ENCODE measurements at places on chromosomes 1 and 21.

DNA sequence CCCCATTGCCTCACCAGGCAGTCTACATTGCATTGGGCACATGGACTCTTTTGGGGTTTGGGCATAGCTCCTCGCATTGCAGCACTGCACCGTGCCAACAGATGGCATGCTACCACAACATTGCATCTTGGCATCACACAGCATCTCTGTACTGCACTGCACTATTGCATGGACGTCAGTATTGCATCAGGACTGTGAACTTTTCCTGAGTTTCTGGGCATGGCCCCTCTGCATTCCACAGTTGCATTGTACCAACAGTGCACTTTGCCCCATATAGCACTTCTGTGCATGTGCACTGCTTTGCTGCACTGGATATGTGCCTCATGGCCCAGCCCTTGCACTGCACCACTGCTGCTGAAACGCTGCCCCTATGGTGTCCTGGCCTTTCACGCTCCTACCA lies 9.6 kb downstream of the PTPRU start:
- no peak for DNase-seq

- DNase-seq = no peak
Observed at GRCh38 chr1:245059806-245060424, 94.9 kb upstream of the KIF26B start.

- DNase-seq = no peak
Observed at GRCh38 chr1:178493301-178493741, 3.4 kb downstream of the CLEC20A start.

GRCh38 chr1:223102797-223103533 lies 40.1 kb downstream of the TLR5 start:
- DNase-seq = no peak

DNA sequence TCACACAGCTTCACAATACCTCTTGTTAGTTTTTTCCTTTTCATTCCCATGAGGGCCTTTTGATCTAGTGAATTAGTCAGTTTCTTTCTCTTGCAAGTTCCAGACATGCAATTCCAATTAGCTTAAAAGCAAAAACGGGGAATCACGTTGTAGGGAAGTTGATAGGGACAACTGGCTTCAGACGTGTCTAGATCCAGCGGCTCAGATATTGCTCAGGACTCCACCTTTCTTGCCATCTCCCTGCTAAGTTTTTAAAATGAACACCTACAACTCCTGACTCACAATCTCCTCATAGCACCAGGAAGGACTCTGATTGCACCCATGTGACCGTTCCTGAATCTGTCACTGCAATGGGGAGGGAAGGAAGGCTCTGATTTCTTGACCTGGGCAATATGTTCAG lies 63.8 kb upstream of the ARHGAP29 start:
- DNase-seq = no peak

DNA sequence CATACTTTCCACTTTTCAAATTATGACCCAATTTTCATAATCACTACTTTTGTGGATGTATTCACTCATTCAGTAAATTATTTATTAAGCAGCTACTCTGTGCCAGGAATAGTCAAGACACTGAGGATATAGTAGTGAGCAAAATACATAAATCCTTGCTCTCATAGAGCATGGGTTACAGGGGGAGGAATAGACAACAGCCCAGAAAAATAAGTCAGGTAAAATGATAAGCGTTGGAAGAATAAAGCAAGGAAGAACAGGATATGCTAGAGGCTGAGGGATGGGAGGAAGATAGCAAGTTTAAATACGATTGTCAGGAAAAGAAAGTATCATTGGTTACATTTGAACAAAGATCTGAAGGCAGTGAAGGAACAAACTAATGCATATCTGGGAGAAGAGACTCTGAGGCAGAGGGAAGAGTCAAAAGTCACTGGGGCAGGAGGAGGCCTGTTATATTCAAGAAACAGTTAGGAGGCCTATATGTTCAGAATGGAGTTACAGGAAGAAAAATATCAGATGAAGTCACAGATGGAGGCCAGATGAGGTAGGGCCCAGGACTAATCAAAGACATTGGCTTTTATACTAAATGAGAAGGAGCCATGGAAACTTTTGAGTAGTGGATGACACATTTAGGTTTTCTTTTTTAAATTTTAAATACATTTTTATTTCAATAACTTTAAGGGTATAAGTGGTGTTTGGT lies 42.9 kb downstream of the SEC22B start:
- no peak for DNase-seq

DNA sequence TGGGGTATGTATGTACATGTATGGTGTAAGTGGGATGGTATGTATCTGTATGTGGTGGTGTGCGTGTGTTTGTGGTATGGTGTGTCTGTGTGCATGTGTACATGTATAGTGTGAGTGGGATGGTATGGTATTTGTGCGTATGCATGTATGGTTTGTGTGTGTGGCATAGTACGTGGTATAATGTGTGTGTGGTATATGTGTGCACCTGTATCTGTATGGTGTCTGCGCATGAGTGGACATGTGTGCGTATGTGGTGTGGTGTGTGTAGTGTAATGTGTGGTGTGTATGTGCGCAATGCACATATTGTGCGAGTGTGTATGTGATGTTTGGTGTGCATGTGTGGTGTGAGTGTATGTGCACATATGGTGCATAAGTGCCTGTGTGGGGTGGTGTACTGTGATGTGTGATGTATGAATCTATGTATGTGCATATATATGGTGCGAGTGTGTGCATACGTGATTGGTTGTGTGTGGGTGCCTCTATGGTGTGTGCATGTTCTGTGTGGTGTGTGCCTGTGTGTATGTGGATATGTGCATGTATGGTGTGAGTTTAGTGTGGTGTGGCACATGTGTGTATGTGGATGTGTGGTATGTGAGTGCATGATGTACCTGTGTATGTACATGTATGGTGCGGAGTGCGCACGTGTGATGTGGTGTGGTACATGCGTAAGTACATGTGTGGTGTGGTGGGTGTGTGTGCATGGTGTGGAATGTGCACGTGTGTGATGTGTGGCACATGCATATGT lies 38.8 kb downstream of the WDR4 start:
- DNase-seq = no peak

DNA sequence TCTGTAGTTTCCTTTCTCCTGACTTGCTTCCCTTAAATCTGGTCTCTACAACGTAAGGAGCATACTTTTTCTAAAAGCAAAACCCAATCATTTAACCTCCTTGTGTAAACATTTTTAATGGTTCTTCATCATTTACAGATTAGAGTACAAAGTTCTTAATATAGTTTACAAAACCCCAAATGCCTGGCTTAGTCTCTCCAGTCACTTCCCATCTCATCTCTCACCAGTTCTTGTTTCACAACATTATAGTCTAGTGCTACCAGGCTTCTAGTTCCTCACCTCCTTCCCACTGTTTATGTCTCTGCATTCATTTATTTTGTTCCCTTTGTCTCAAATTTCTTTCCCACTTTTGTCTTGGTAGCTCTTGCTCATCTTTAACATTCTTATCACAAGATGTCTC lies 168.4 kb downstream of the FASLG start:
- DNase-seq = no peak

DNA sequence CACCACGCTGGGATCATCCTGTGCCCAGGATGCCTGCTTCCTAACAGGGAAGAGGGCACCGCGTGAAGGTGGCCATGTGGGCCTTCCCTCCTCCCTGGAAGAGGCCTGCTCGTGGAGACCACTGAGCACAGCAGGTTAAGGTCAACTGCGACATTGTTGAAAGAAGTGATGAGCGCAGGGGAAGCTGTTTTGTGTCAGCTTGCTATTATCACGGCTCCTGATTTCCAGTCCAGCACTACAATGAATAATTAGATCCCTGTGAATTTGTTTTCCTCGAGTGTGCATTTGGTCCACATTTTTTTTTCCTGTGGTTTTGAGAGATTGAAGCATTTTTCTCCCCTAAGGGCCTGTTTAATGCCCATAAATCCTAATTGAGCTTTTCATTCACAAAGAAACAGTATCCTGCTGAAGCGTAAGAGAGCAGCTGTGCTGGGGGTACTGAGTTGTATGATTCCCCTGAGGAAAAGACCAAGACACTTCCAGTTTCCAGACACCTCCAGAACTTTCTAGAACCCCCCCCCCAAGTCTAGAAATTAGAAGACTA lies 204.9 kb downstream of the KCNJ6 start:
- DNase-seq = no peak

DNA sequence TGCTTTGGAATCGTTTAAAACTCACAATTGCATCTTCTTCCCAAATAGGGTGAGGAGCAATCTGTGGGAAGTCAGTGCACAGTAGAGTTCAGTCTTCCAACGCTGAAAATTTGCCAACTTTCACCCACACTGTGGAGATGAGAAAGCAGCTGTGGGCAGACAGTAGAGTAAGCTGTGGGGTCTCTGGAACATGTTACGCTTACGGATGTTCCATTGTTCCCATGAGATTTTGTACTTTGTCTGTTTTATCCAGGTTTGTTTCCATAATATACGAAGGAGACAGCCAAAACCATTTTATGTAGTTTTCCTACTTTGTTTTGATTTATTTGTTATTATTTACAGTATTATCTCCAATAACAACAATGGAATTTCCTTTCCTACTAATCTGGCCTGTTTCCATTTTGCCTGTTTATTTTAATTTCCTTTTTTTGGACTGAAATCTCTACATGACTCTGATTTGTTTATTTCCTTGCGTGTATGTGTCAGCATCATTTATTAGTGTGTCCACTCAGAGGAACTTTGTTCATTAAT lies 65.1 kb upstream of the RGL1 start:
- no peak for DNase-seq

- no peak for DNase-seq
Observed at GRCh38 chr1:156951371-156951770, 30.9 kb downstream of the LRRC71 start.

GRCh38 chr1:85628791-85629531 lies 48.4 kb downstream of the CCN1 start:
- DNase-seq = no peak

DNA sequence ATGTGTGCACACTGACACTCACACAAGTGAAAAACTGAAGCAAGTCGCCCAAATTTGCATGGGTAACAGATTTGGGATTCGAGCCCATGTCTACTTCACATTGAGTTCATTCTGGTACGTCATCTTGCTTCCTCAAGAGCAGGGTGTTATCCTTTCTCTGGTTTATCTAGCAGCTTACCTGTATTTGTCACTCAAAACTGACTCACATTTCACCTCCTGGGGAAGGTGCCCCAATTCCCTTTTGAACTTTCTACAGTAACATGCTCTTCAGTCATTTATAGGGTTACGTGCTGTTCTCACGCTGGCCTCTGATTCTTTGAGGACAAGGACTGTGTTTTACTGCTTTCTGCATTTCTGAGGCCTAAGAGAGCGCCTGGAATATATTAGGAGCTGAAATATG lies 162.8 kb downstream of the PDE4B start:
- DNase-seq = no peak

- DNase-seq = peak; percentile 8
Observed at GRCh38 chr21:41926117-41926806, 27.6 kb downstream of the C2CD2 start.

DNA sequence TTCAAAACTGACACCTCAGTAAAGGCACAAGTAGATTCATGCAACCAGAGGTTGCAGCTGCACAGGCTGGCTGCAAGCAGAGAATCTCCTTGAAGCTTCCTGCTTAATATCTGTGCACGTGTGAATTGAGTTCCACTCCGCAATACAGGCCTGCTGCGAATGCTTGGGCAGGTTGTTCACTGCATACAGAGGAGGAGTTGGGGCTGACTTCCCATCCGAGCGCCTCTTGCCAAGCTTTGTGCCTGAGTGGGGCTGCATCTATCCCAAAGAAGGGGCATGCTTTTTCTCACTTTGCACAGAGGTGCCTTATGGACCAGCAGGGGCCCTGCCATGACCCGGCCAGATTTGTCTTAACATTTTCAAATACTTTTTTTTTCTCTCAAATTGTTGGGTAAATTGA lies 17.9 kb upstream of the PADI1 start:
- no peak for DNase-seq

- no peak for DNase-seq
Observed at GRCh38 chr1:174815036-174815435, 184.7 kb upstream of the CACYBP start.

DNA sequence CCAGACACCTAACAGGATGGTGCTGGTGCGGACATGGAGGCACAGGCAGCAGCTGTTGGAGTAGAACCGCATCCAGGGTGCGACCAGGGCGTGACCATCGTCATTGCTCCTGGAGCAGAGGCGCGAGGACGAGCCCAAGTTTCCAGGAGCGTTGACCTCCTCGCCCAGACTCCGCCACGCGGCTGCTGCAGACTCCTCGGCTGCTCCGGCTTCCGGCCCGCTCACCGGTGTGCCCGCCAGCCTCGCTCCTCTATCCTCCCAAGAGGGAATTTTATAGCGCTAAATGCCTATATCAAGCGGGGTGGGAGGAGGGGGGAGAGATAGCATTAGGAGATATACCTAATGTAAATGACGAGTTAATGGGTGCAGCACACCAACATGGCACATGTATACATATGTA lies 5.3 kb upstream of the S100A12 start:
- DNase-seq = no peak

DNA sequence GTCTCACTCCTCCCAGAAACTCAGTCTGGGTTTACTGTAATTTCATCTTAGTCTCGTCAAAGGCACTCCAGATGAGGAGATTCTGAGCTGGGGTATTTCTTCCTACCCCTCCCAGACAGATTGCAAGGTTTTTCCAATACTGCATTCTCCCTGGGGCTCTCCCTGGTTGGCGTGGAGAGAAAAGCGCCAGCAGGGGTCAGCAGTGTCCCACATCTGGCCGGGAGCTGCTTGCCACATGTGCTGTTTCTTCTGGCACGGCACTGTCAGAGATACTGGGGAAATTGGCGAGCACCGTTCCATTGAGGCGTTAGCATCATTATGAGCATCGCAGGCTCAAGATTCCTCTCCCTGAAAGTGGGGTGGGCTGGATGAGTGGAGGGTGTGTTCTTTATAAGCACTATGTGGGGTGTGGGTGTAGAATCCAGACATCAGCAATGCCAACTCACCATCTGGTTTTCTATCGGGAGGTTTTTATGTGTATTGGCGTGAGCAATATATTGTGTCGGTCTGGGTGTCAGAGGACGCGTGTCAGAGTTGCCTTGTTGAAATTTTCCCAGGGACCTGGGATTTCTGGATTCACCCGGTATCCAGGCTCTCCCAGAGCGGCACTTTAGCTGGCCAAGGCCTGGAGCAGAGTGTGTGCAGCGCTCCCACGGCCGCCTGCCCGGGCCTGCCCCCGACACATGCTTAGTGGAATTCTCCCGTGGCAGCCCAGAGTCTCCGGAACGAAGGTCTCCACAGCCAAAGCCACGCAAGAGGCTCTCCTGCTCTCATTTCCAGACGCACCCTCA lies 8.0 kb upstream of the NAV1 start:
- DNase-seq = no peak

DNA sequence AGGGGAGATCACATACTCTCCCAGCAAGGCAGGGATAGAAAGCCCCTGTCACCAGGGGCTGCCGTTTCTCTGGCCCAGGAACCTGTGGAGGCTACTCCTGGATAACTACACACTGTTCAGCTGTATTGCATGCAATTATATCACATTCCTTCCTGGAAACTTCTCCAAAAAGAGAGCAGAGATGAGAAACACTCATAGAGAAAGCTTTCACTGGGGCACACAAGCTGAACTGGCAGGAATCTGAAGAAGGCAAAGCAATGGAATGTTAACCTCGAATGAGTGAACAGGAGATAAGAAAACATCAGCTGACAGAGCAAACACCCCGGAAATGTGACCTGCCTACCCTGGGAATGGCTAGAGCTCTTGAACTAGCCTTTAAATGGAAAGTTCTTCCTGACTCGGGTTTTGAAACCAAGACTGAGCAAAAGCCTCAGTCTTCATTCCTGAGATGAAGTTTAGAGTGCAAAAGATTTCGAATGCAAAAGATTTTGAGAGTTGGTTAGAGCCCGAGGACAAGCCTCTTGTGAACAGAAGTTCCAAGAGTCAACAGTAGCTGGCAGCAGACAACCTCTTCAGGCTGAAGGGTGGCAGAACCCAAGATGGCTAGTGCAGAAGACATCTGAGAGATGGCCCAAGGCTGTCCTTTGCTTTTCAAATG lies 32.3 kb downstream of the CCN1 start:
- no peak for DNase-seq

Measured in activated CD4-positive, alpha-beta T cell treated with anti-CD3 and anti-CD28 coated beads, Interleukin-2, amount 50 U/mL, for 4 hours (primary cell).